Pulmonary artery endothelial cell (primary cell): ENCODE measurements at places on chromosomes 3 and 15.

GRCh38 chr15:67149068-67149772, 83.8 kb downstream of the SMAD3 start:
- no peak for DNase-seq

DNA sequence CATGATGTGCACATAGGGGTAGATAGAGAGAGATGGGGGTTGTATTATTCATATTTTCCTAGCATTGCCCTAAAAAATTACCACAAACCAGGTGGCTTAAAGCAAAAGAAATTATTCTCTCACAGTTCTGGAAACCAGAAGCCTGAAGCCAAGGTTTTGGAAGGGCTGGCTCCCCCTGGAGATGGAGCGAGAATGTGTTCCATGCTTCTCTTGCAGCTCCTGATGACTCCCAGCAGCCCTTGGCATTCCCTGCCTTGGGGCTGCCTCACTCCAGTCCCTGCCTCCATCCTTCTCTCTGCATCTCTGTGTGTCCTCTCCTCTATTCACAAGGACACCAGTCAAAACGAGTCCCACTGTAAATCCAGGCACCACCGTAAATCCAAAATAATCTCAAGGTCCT, 91.5 kb upstream of the FAM174B start:
- DNase-seq = no peak

DNA sequence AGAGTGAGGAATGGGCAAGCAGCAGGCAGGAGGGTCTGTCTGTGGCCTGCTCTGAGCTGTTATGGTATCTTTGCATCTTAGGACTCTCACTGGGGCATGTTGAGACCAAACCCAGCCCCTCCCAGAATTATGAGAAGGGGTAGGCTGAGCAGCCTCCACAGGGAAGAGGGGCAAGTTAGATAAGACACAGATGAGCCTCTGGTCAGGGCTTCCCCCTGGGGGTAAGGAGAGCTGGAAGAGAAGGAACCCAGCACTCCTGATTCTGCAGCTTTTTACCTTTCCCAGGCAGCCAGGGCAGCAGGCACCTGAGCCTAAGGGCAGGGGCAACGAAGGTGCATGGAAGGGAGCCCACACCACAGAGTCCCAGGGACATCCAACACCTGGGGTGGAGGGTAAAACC, 19.3 kb downstream of the DUOX1 start:
- no peak for DNase-seq

GRCh38 chr3:13349823-13350222, 70.3 kb downstream of the NUP210 start:
- no peak for DNase-seq

GRCh38 chr15:63923993-63924950, 90.5 kb upstream of the HERC1 start:
- no peak for DNase-seq

- DNase-seq = no peak
Observed at GRCh38 chr3:147651107-147651778, 242.1 kb downstream of the ZIC1 start.

- no peak for DNase-seq
Observed at GRCh38 chr3:56837196-56837955, 35.6 kb upstream of the ARHGEF3 start.

- DNase-seq = no peak
Observed at GRCh38 chr3:113867506-113867905, 28.9 kb downstream of the GRAMD1C start.

DNA sequence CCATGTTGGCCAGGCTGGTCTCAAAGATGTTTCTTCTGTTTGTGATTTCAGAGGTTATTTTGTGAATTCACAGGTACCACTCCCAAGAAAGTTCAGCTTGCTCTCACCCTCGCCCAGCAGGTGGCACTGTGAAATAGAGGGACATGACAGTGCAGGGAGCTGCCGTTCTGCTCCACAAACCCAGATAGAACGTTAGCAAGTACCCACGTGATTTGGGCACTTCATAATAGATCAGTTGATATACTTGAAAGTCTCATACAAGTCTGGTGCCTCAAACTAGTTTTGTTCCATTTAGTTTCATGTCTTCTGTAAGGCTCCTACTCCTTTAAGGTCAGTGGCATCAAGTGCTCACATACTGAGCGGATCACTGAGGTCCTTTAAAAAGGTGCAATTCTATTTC, 45.5 kb downstream of the FILIP1L start:
- peak; percentile 59 for DNase-seq

DNA sequence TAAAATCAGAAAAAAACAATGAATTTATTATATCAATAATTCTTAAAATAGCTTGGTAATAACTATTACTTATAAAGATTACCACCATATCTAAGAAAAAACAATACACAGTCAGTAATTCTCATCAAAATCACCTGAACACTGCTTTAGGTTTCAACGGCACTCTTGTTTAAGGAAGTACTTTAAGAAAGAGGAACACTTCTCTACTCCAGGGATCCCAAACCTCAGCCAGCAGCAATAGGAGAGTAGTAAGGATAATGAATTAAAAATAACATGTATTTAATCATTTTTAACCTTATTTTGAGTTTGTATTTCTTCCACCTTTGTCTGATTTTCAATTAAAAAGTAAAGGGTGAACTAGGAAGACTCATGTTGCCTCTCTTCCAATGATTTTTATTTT, 494.0 kb upstream of the NR2F2 start:
- no peak for DNase-seq

DNA sequence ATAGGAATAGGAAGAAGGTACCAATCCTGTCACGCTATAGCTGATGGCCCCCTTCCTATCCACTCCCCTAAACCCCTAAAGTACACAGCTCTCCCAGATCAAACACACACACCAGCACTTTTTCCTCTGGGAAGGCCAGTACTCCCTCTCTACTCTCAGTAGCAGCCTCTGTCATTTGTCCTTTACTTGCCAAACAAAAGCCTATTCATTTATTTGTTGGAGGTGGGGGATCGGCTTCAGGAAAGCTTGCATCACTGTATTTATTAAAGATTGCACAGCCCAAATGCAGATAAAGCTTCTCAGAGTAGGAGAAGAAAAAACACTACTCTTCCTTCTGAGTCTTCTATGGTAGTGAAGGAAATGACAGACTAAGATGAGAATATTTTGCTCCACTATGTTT, 429.7 kb upstream of the RASGRP1 start:
- no peak for DNase-seq

GRCh38 chr15:68991723-68992122, 22.8 kb upstream of the NOX5 start:
- no peak for DNase-seq

- no peak for DNase-seq
Observed at GRCh38 chr15:70199124-70199482, 101.4 kb upstream of the TLE3 start.

DNA sequence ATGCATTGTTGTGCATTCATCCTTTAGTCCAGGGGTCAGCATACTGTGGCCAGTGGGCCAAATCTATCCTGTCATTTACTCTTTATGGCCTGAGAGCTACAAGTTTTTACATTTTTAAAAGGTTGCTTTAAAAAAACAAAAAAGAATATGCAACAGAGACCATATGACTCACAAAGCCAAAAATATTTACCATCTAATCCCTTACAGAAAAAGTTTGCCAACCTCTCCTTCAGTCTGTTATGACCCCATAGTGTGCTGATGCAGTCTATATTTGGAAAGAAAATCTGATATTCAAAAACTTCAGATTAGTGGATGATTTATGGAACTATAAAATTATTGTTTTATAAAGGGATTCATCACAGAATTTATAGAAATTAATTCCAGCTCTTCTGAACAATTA, 237.5 kb upstream of the IL12A start:
- no peak for DNase-seq

DNA sequence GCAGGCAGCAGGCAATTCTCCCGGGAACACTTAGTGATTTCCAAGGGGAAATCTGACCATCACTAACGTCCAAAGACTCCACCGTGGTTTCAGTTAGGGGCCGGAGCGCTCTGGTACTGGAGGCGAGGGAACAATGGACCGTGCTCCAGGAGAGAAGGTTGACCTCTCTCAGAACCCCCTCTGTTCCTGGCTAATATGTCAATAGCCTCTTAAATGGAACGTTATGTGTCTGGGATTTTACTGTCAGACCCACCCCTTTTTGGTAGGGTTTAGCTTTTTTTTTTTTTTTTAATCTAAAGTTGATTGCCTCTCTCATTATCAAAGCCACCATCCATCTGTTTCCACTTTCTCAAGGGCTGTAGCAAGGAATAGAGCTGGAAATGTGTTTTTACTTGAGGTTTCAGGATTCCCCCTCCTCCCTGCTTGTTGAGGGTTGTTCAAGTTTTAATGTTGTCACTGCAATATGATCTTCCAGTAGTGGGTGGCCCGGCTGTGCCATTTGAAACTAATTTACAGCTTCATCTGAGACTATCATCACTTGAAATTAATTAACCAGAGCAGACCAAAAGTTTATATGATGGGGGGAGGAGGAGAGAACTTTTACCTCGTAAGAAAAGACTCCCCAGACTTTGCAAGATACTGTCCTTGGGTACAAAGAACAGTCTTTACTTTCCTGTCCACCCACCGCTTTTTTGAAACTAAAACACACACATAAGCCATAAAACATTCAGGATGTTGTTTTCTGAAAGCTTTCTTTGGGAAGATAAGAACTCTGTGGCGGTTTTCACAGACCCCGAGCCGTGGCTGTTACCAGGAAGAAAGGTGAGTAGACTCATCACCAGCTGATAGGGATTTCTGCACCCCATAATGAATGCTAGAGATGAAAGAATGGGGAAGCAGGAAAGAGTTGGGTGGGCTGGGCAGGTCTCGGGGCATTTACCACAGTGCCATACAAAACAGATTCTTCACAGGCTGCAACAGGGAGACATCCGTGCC, 187.8 kb downstream of the UACA start:
- DNase-seq = no peak

GRCh38 chr3:45583021-45583851, 11.3 kb upstream of the LIMD1 start:
- DNase-seq = no peak

GRCh38 chr3:42117175-42118008, 26.2 kb downstream of the TRAK1 start:
- DNase-seq = no peak

DNA sequence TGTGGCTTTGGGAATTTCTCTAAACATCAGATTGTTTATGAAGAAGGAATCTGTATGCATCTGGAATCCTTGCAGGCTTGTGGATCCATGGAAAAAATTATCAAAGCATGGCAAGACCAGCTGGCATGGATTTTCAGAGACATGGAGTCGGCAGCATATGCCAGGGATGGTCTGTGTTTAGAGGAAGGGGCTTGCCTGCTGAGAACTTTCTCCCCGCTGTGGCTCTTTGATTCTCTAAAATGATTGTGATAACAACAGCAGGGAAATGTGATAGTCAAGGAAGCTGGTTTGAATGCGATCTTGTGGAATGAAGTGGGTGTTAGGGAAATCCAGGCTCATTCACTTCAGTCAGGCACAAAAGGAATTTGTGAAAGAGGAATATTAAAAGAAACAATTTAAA, 245.7 kb upstream of the THRB start:
- no peak for DNase-seq

GRCh38 chr15:66724732-66725463, 22.9 kb downstream of the SMAD6 start:
- no peak for DNase-seq

- DNase-seq = no peak
Observed at GRCh38 chr3:123751433-123751832, 132.7 kb downstream of the MYLK start.

- DNase-seq = no peak
Observed at GRCh38 chr15:47484059-47484458, 233.2 kb upstream of the SEMA6D start.

DNA sequence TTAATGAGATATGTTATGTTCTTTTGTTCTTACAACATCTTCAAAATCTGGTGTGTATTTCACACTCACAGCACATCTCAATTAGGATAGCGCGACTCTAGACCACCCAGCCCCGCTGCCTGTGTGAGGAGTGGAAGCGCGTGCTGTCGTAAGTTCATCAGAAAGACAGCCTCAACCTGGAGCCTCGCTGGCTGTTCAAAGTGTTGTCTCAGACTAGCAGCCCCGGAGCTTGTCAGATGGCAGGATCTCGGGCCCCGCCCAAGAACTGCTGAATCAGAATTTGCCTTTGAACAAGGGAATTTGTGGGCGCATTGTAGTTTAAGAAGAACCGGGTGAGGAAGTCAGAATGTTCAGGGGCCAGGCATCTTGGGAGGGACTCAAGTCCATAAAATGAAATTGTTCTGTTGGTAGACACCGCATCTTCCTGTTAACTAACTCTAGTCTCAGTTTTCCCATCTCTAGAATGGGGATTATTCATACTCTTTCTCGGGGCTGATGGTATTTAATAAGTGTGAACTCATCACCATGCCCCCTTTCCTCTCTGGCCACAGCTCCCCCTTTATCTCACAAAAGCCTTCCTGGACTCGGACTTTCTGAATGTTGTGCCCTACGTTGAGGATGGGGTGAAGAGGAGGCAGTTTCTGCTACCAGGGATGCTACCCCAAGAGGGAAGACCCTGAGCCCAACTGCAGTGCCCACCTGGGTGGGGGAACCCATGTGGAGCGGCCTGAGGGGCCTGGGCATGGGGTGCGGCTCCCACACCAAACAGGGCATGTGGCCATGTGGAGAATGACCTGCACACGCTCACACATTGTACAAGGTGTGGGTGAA, 40.4 kb downstream of the BHLHE40 start:
- DNase-seq = no peak
